Thoracic aorta (tissue), 2 donors: ENCODE measurements at places on chromosomes 16 and 17. TPM values are rescaled to one million over a fixed set of nuclear protein-coding genes. Genes with fewer than 3 reads are reported as not detected.

Gene FSCN2
- 9.2 TPM for total RNA-seq

Gene CD79B
- 6.0 TPM for total RNA-seq

Gene SLC2A4
- total RNA-seq: 1.2 TPM

Gene CA5A
- not detected for total RNA-seq

Gene HS3ST3B1
- 4.8 TPM for total RNA-seq

Gene MILR1
- total RNA-seq: 28.8 TPM

Gene FLCN
- 64.3 TPM for total RNA-seq

Gene RNF222
- not detected for total RNA-seq

Gene PLEKHM1
- total RNA-seq: 64.3 TPM

- no peaks in the 10 kb centered on the region for H3K36me3 ChIP-seq
- no peaks in the 10 kb centered on the region for H3K4me1 ChIP-seq
- no peak overlapping the region for H3K27ac ChIP-seq
- DNase-seq: no peak
- no peaks in the 10 kb centered on the region for H3K27me3 ChIP-seq
Observed at GRCh38 chr16:46844771-46845170, 13.8 kb upstream of the C16orf87 start.

DNA sequence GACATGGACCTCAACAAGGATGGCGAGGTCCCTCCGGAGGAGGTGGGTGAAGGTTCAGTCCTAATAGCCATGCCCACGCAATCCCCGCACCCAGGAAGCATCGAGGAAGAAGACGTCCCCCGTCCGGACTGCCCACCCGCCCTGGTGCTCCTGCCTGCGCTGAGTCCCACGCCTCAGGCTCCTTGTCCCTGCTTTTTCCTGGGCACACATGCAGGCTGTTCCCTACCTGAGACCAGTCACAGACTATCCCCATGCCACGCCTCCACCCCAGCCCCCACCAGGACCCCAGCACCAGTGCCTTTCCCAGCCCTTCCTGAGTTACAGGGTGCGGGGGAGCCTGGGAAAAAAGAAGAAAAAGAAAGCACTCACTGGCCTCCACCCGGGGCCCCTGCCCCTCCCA is 9.0 kb downstream of the FKBP10 start:
- no peaks in the 10 kb centered on the region for H3K27me3 ChIP-seq
- H3K27ac ChIP-seq: no peak overlapping the region

DNA sequence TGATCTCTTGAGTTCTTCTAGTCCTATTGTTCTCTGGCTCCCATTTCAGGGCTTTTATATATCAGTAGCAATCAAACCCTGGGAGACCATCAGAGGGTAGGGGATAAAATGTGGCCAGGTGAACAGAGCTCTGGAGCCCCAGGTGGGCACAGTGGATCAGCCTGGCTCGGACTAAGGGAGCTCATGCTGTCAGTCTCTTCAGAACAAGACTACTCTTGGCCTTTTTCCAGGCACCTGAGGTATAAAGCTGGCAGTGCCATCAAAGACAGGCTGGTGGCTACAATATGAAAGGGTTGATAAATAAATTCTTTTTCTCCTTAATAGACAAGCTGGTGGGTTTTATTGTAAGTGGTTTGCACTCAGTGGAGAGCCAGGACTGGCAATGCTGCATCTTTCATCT is 160.0 kb upstream of the CCL2 start:
- H3K4me1 ChIP-seq: no peaks in the 10 kb centered on the region
- no peaks in the 10 kb centered on the region for H3K27me3 ChIP-seq
- DNase-seq: no peak
- no peak overlapping the region for H3K27ac ChIP-seq
- no peaks in the 10 kb centered on the region for H3K36me3 ChIP-seq
- no peak overlapping the region for H3K4me3 ChIP-seq

DNA sequence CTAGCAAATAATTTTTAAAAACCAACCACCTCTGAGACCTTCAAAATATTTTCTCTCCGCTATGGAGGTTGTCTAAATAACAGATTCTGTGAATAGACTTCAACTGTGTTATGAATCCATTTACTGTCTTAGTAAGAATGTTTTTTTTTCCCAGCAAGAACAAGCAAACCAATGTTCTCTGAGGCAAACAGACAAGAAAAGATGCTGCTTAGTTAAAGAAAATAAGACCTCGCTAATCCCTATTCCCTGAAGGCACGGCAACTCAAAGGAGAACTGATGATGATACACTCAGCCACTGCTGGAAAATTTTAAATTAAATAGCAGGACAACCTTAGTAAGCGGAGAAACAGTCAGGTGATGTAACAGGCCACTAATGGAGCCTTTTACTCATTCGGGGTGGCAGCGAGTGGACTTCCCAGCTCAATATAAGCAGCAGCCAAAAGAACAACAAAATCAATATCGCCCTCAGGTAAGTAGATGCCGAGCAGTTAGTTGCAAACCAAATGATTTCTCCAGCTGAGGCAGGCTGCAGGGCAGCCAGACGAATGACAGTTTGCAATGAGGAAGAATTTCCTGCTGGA is 81.8 kb downstream of the CPPED1 start:
- no peaks in the 10 kb centered on the region for H3K27me3 ChIP-seq
- H3K27ac ChIP-seq: no peak overlapping the region

GRCh38 chr16:89670496-89671431 is 13.1 kb downstream of the SPATA33 start:
- no peaks in the 10 kb centered on the region for H3K36me3 ChIP-seq
- no peak overlapping the region for H3K27ac ChIP-seq
- no peak for DNase-seq
- no peaks in the 10 kb centered on the region for H3K4me1 ChIP-seq
- H3K27me3 ChIP-seq: no peaks in the 10 kb centered on the region

- no peak for DNase-seq
- H3K4me1 ChIP-seq: no peaks in the 10 kb centered on the region
- no peaks in the 10 kb centered on the region for H3K36me3 ChIP-seq
- H3K4me3 ChIP-seq: no peak overlapping the region
- H3K27me3 ChIP-seq: no peaks in the 10 kb centered on the region
Observed at GRCh38 chr16:73265935-73266334, 218.0 kb upstream of the ZFHX3 start.

GRCh38 chr17:6640536-6641246 is at the start of the genes KIAA0753 and TXNDC17:
TSS of gene KIAA0753 (minus strand) at chr17:6640711. CDS start at chr17:6635103, 5,608 bp downstream.
TSS of gene TXNDC17 (plus strand) at chr17:6641060. CDS start at chr17:6641083, 23 bp downstream.
- H3K27ac ChIP-seq: peak within 1 kb of the TSS; percentile 77
- H3K36me3 ChIP-seq: peaks cover 7% of the 10 kb centered on the region
- DNase-seq: peak; percentile 67
- peak within 1 kb of the TSS; percentile 86 for H3K4me3 ChIP-seq
- no peaks in the 10 kb centered on the region for H3K27me3 ChIP-seq
- H3K4me1 ChIP-seq: peaks cover 30% of the 10 kb centered on the region

DNA sequence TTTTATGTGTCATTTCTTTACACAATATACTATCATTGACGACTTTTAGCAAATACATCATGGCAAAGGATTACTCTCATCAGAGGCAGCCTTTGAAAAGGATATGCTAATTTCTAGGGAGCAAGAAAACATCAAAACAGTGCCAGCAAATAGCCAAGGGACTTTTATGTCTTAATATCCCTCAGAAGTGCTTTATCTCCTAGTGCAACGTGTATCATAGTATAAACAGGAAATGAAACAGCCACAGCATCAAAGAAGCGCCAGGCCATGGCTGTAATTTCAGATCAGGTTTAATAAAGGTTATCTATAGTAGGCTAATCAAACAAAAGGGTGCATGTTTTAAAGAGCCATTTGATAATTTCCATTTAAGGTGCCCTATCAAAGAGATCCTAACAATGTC is 159.9 kb downstream of the AXIN2 start:
- no peaks in the 10 kb centered on the region for H3K4me1 ChIP-seq
- no peaks in the 10 kb centered on the region for H3K36me3 ChIP-seq
- no peak for DNase-seq
- H3K27me3 ChIP-seq: no peaks in the 10 kb centered on the region

GRCh38 chr17:13367154-13367553 is 234.6 kb downstream of the HS3ST3A1 start:
- no peaks in the 10 kb centered on the region for H3K27me3 ChIP-seq
- no peaks in the 10 kb centered on the region for H3K36me3 ChIP-seq

- H3K4me1 ChIP-seq: no peaks in the 10 kb centered on the region
- H3K4me3 ChIP-seq: no peak overlapping the region
- DNase-seq: no peak
- H3K27me3 ChIP-seq: no peaks in the 10 kb centered on the region
- H3K36me3 ChIP-seq: no peaks in the 10 kb centered on the region
- H3K27ac ChIP-seq: no peak overlapping the region
Observed at GRCh38 chr16:31360251-31360650, 5.3 kb downstream of the ITGAX start.

GRCh38 chr16:19005561-19006445 is 22.1 kb downstream of the TMC7 start:
- no peaks in the 10 kb centered on the region for H3K27me3 ChIP-seq
- DNase-seq: no peak
- H3K36me3 ChIP-seq: no peaks in the 10 kb centered on the region
- H3K4me3 ChIP-seq: no peak overlapping the region
- no peak overlapping the region for H3K27ac ChIP-seq

DNA sequence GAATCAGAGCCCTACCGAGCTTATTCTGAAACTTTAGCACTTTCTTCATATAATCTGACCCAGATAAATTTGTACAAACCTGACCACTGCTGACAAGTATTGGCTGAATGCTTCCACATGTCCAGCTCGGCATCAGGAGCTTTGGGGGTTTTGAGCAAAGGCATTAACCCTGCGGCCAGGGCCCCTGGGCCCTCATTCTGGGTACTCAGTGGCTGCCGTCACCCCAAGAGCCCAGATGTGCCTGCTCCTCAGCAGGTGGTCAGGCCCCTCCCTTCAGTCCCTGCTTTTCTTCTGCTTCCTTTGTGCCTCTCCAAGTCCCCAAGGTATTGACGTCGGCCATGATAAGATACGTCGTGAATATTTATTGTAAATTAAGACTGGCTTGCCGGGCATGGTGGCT is 47.3 kb upstream of the CHMP6 start:
- H3K27me3 ChIP-seq: no peaks in the 10 kb centered on the region
- no peak overlapping the region for H3K27ac ChIP-seq
- DNase-seq: no peak
- no peak overlapping the region for H3K4me3 ChIP-seq

DNA sequence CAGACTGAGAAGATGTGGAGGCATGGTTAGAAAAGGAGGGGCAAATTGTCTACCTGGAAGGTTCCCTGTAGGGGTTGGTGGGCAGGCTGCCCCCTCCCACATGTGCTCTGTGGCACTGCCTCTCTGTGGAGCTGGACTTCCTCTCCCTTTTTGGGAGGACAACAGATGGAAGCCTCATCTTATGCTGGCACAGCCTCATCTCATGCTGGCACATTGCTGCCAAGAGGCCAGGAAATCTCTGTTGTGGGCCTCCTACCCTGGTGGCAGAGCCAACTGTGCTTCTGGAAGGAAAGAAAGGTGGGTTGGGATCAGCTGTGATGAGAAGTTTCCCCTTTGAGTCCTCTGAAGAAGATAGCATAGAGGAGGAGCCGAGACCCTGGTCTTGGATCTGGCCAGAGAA is 19.7 kb upstream of the BRD7 start:
- H3K4me3 ChIP-seq: no peak overlapping the region
- no peaks in the 10 kb centered on the region for H3K4me1 ChIP-seq
- DNase-seq: no peak
- no peaks in the 10 kb centered on the region for H3K36me3 ChIP-seq

DNA sequence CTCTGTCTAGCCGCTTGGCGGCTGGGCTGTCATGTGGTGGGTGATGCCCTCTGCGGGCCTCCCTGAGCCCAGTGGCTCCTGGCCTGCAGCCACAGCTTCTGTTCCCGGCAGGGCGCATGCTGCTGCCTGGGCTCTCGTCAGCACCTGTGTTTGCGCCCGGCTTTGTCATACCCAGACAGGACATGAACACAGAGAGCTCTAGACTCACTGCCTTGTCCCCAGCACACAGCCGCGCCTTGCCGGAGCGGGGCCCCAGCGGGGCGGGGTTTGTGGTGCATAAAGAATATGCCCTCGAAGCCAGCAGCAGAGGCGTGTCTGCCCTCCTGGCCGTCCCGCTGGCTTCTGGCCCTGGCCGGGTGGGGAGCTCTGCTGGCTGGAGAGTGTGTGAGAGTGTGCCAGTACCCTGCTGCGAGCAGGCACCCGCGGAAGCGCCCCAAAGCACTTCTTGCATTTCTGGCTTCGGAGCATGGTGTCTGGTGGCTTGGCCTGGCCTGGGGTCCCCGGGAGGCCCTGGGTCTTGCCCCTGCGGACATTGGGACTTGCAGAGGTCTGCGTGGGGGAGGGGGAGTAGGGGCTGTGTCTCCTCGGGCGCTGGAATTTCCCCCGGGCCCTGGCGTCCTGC is 14.4 kb downstream of the ASPSCR1 start:
- peaks cover 9% of the 10 kb centered on the region for H3K4me1 ChIP-seq
- no peaks in the 10 kb centered on the region for H3K27me3 ChIP-seq
- H3K36me3 ChIP-seq: peaks cover 6% of the 10 kb centered on the region
- DNase-seq: peak; percentile 29

GRCh38 chr17:42422958-42423712 is at the start of gene CAVIN1:
TSS of gene CAVIN1 (minus strand) at chr17:42423256. CDS start at chr17:42423097, 159 bp downstream.
- peak within 1 kb of the TSS; percentile 100 for H3K4me3 ChIP-seq
- peaks cover 44% of the 10 kb centered on the region for H3K4me1 ChIP-seq
- no peaks in the 10 kb centered on the region for H3K36me3 ChIP-seq
- no peaks in the 10 kb centered on the region for H3K27me3 ChIP-seq
- peak within 1 kb of the TSS; percentile 99 for H3K27ac ChIP-seq

GRCh38 chr17:15498107-15498506 is 30.7 kb upstream of the CDRT4 start:
- H3K27ac ChIP-seq: no peak overlapping the region
- no peak overlapping the region for H3K4me3 ChIP-seq
- peaks cover 2% of the 10 kb centered on the region for H3K4me1 ChIP-seq
- no peak for DNase-seq

DNA sequence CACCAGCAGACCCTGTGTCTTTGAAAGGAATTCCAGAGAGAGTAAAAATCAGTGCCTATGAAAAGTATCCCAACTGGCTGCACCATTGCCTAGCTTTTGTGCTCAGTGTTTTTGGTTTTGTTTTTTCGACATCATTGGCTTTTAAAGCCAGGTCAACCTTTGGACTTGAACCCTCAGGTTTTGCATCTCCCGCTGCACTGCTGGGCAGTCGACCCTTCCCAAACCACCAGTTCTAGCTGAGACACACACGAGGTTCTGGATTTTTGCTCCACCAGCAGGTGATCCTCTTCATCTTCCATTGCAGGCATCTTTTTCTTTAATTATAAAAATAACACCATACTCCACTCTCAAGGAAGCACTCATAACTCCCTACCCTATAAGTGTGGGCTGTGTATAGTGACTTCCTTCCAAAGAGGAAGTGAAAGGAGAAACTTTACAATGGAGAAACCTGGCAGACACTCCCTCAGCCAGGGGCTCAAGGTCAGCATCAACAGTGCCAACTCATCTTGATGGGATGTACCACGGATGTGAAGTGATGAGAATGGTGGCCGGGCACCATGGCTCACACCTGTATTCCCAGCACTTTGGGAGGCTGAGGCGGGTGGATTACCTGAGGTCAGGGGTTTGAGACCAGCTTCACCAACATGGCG is 57.8 kb downstream of the BMERB1 start:
- no peak for DNase-seq
- H3K27me3 ChIP-seq: no peaks in the 10 kb centered on the region
- H3K27ac ChIP-seq: no peak overlapping the region
- no peaks in the 10 kb centered on the region for H3K36me3 ChIP-seq
- H3K4me3 ChIP-seq: no peak overlapping the region

DNA sequence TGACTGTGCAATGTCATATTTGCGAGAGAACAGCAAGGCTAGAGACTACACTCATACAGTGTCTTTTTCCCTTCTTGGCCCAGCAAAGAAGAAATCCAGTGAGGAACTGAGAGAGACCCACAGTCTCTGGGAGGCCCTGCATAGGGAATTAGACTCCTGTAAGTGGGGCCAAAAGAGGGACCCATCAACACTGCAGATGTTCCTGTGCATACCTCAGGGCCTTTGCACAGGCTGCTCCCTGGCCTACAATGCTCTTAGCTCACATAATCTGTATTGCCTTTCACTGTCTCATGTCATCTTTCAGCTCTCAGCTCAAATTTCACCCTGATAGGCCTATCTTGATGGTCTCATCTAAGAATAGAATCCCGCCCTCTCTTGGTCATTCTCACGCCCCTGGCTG is 9.2 kb downstream of the SYCE1L start:
- H3K36me3 ChIP-seq: no peaks in the 10 kb centered on the region
- peaks cover 2% of the 10 kb centered on the region for H3K4me1 ChIP-seq
- no peak for DNase-seq
- no peaks in the 10 kb centered on the region for H3K27me3 ChIP-seq
- no peak overlapping the region for H3K4me3 ChIP-seq
- H3K27ac ChIP-seq: no peak overlapping the region
